ENCODE measurements at places on chromosomes 7 and 10.
A peak's percentile ranks its signal among the peaks of the same experiment; 100 is the strongest.

DNA sequence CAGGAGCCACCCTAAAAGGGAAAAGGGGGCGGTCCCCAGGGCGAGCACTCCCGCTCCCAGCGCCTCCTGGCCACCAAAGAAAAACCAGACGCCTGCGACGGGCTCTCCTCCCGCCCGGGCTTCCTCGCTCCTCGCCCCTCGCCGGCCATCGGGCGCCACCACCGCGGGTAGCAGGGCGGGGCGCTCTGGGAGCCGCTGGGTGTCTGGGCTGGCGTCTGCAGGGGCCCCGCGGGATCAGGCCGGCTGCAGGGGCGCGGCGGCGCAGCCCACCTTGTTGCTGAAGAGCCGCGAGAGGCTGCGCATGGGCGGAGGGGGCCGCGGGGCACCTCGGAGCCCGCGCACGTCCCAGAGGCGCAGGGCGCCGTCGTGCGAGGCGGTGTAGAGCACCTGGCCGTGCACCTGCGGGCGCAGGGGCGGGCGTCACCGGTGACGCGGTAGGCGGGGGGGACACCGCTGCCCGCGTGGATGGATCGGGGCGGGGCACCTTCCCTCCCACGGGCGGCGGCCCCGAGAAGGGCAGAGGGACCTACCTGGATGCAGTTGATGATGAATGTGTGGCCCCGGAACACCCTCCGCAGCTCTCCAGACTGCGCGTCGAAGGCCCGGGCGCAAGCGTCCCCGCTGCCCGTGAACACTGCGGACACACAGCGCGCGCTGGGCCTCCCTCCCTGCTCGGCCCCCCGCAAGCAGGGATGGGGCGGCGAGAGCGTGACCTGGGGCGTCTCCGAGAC is 28.3 kb downstream of the WDR86 start:
- DNase-seq, result no peak

GRCh38 chr10:45553155-45553554 is 119.4 kb downstream of the ZFAND4 start:
- no peak for DNase-seq

GRCh38 chr10:122288262-122288661 is 17.2 kb downstream of the BTBD16 start:
- DNase-seq, result no peak

- DNase-seq, result no peak
These were observed 47.5 kb downstream of the NDUFB2 start for GRCh38 chr7:140744005-140744404.

GRCh38 chr7:76317782-76318487 is 15.5 kb downstream of the HSPB1 start:
- DNase-seq, result peak; percentile 89

GRCh38 chr7:157694376-157694665 is 357.5 kb downstream of the DNAJB6 start:
- no peak for DNase-seq

- no peak for DNase-seq
These were observed 115.2 kb upstream of the PCGF5 start for GRCh38 chr10:91105269-91105668.

DNA sequence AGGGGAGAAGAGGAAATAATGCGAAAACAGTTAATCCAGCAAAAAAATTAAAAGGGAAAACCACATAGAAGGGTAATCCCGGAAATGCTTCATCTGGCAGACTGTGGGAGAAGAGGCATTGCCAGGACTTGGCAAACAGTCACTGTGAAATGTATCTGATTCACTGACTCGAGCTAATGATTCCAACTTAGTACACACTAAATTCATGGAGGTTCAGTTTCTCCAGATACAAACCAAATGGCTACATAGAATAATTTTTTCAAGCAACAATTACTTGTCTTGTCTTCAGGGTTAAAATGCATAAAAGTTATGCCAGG is 36.4 kb downstream of the GDI2 start:
- DNase-seq, result no peak

- no peak for DNase-seq
These were observed 518.1 kb upstream of the AKR1E2 start for GRCh38 chr10:4307910-4308309.

DNA sequence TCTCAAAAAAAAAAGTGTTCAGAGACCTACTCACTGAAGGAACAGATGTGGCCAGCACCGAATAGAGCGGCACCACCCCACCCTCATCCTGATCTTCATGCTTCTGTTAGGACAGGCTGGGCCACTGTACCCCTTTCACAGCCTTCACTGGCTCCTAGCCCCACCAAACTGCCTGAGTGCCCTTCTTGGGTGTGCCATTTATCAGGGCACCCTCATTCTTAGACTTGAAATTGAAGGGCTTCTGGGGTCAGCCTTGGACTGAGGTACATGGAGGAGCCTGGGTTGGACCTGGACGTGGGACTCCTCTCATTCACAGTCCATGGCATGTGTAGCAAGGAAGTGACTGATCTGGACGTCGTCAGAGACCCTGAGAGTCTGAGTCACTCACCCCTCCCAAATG is 190.3 kb downstream of the COBL start:
- DNase-seq, result no peak

GRCh38 chr10:43236176-43236850 is 30.6 kb downstream of the RASGEF1A start:
- DNase-seq, result no peak

- DNase-seq, result no peak
These were observed 55.4 kb upstream of the CDC14C start for GRCh38 chr7:48868916-48869315.

- no peak for DNase-seq
These were observed 3.5 kb downstream of the CRHR2 start for GRCh38 chr7:30678805-30679204.

- DNase-seq, result no peak
These were observed 1.6 kb downstream of the DLX6 start for GRCh38 chr7:97006816-97007582.

GRCh38 chr10:44261710-44262455 is 123.0 kb downstream of the CXCL12 start:
- no peak for DNase-seq

DNA sequence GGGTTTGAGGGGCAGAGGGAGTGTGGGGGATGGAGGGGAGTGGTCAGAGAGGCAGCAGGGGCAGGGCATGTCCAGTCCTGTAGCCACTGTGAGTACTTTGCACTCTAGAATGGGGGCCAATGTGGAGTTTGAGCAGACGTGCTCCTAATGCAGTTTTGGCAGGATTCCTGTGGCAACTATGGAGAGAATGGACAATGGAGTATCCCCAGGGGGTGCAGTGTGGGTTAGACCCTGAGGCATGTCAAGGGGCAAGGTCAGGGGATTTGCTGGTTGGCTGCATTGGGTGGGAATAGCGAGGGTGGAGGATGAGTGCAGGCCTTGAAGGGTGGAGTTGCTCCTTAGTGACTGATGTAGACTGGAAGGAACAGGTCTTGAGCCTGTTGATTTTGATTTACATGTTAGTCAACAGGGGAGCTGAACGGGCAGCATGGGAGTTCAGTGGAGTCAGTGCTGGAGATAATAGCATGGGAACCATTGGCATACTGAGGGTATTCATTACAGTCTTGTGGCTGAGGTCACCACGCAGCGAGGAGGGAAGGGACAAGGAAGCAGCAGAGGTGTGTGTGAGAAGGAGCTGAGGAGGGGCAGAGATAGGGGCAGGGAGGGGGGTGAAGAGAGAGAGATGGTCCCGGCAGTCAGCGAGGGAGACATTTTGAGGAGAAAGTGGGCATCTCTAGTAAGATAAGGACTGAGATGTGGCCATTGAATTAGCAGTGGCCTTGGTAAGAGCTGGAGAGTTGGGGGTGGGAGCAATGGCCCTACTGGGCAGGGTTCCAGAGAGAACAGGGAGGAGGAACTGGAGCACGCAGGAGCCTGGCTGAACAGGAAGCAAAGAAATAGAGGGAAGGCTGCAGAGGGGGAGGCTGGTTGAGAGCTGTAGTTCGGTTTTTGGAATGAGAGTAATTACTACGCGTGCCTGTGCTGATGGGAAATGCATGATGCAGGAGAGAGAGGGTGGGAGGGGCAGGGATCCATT is 112.7 kb downstream of the CCNY start:
- DNase-seq, result no peak

GRCh38 chr7:139829025-139829774 is at the start of gene TBXAS1:
TSS of gene TBXAS1 (plus strand) at chr7:139829264. CDS start at chr7:139829391, 127 bp downstream.
- no peak for DNase-seq

- no peak for DNase-seq
These were observed 45.8 kb downstream of the SUFU start for GRCh38 chr10:102549549-102549948.

- peak; percentile 34 for DNase-seq
These were observed 9.4 kb downstream of the NUB1 start for GRCh38 chr7:151351027-151351426.

- DNase-seq, result no peak
These were observed 22.0 kb upstream of the CTTNBP2 start for GRCh38 chr7:117895276-117895675.

DNA sequence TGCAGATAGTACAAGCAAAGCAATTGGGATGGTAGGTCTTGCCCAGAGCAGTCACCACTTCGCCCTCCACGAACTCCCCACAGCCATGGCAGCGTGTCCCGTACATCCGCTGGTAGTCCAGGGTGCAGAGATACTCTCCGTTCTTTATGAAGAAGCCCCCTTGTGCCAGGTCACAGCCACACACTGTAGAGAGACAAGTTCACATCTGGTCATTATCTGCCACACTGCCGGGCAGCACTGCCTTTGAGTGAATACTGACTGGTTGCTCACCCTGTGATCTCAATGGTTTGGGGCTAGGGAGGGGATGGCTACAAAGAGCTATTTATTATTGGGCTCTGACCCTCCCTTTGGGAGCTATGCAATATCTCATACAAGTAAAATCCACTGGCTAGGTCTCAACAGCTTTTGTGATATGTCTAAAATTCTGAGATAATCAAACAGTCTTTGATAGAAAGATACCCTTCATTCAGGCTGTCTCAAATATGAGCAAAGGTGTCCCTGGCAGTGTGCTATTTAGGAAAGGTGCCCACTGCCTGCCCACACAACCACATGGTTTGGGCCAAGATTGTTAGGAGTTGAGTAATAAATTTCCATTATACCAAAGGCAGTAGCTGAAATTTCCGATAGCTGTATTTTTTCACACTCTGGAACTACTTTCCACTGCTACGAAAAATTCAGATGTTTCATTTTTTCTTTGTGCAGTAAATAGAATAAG is 82.5 kb downstream of the ABLIM1 start:
- no peak for DNase-seq

GRCh38 chr10:128780156-128780761 is 654.0 kb upstream of the MKI67 start:
- DNase-seq, result no peak

DNA sequence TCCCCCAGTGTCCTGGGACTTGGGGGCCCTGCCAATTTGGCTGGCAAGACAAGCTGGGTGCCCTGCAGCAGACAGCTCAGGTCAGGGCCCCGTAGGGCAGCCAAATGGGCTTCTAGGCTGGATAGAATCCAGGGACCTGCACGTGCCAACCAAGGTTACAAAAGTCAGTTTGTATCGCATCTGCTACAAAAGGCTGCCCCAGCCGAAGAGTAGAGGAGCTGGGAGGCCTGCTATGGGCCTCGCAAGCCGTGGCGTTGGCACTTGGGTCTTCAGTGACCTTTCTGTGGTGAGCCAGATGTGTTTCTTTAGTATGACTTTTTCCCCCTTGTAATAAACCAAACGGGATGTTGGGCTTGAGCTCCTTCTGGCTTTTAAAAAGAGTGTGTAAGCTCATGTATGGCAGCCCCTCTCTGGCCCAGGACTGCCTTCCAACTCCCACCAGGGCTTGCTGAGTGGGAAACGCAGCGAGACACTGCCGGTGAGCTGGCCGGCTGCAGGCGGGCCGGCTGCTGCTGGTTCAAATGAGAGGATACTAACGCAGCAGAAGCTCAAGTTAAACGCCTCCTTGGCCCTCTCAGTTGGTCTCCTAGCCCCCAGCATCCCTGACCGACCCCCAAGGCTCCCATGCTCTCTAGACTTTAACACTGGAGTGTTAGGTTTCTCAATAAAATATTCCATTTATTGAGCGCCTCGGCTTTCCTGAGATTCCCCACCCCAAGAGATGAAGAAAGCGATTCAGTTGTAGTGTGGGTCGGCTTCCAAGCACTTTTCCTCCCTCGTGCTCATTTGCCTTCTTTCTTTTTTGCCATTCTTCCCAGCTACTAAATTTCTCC is 3.1 kb upstream of the HOXA10 start:
- DNase-seq, result no peak

GRCh38 chr7:91929463-91929862 is 11.2 kb upstream of the AKAP9 start:
- DNase-seq, result no peak

- DNase-seq, result no peak
These were observed 9.9 kb upstream of the CXCL12 start for GRCh38 chr10:44394696-44395381.

GRCh38 chr10:58488921-58489320 is 23.8 kb upstream of the BICC1 start:
- no peak for DNase-seq

GRCh38 chr7:70698219-70698832 is 433.6 kb upstream of the GALNT17 start:
- no peak for DNase-seq

GRCh38 chr10:129877773-129878371 is 86.2 kb downstream of the EBF3 start:
- no peak for DNase-seq

DNA sequence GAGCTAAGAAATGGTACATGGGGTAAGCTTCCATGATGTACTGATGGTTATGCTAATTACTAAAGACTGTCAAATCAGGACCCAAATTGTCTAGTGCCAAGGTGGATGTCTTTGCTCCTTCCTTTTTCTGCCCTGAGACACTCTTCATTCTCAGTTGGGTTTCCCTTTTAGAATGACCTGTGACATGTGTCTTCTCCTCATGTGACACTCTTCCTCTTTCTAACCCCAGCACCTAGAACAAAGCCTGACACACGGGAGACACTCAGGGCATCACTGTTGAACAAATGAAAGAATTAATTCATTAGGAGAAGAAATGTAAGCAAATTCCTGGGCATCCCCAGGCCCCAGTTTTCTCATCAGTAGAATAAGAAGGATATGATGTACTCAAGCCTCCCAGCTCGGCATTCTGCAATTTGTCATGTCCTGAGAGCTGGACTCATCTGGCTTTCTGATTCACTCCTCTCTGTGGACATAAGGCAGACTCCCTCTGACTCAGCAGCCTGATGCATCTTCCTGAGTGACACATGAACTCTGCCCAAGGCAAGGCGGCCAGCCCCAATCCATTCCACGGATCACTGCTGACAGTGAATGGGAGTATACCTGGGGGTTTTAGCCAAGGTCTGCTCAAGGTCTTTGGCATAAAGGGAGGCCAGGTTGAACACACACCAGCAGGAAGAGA is 473.8 kb downstream of the KCNMA1 start:
- no peak for DNase-seq

GRCh38 chr7:106603346-106603745 is 57.6 kb downstream of the CCDC71L start:
- DNase-seq, result no peak
